ENCODE measurements at places on chromosomes 11 and 22. TPM values are rescaled to one million over a fixed set of nuclear protein-coding genes. Genes with fewer than 3 reads are reported as not detected.
A peak's percentile ranks its signal among the peaks of the same experiment; 100 is the strongest.

DNA sequence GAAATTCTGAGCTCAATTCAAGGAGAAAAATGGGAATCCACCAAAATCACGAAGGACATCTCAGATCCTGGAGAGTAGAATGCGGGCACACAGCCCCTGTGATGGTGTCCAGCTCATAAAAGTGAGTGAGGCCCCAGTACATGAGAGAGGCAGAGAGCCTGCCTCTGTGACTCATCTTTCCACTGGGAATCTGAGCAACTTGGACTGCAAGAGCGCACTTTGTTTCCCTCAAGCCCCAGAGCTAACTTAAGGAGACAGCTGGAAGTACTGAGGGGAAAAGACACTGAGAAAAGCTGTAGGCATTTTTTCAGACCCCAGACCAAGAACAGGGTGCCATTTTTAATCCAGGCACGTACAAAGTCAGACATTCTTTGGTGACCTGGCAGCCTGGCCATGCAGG is 273.7 kb downstream of the C11orf87 start:
- no peak for DNase-seq

- DNase-seq: peak; percentile 75
Observed at GRCh38 chr11:35427071-35427470, 7.7 kb upstream of the SLC1A2 start.

DNA sequence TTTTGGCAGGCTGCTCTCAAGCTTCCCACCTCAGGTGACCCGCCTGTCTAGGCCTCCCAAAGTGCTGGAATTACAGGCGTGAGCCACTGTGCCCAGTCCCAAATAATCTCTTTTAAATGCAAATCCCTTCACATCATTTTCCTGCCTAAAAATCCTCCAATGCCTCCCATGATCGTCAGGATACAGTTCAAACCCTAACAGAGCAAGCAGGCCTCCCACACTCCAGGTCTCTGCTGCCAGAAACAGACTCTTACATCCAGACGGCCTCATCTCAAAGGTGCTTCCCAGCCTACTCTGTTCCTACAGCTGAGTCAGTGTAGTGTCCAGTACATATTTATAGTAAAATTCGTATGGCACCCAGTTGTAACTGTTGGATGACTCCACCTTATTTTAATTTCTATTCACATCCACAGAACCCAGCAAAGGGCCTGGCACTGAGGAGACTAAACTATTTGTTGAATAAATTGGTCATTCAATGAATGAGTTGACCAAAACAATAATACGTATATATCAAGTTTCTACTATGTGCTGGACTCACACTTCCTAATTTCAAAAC is 8.2 kb downstream of the SIRT3 start:
- no peak for DNase-seq

DNA sequence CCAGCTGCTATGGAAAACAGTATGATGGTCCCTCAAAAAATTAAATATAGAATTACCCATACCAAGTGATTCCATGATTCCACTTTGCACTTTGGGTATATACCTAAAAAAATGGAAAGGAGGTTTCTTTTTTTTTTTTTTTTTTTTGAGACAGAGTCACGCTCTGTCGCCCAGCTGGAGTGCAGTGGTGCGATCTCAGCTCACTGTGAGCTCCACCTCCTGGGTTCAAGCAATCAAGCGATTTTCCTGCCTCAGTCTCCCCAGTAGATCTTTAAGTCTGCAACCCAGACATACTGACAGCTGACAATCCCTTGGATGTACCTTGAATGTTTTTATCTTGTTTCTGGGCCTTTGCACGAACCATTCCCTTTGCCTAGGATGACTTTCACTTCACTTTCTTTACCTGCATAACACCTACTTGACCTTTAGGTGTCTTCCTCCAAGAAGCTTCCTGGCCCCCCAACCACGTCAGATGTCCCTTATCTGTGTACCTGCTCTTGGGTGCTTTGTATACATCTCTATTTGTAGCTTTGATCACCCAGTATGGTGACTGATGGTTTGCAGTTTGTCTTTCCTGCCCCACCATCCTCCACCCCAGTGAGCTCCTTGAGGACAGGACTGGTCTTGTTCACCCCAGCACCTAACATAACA is 11.6 kb downstream of the UCP3 start:
- DNase-seq: no peak

DNA sequence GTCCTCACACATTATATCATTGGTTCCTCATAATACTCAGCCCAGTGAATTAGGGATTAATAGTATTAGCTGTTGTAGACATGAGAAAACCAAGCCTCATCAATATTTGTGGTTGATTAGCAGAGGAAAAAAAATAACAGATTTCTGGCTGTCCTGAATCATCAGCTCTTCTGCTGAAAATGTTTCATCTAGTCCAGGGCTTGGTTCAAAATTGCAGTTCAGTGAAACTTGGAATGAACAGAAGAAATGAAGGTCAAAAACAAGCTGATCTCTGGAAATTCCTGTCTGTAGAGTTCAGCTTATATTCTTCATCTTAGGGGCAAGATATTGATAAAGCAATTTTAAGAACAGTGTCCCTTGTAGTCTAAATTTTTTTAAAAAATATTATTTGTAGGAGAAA is 361.1 kb upstream of the CCDC179 start:
- DNase-seq: no peak

- DNase-seq: no peak
Observed at GRCh38 chr11:19541521-19542049, 171.1 kb upstream of the NAV2 start.

DNA sequence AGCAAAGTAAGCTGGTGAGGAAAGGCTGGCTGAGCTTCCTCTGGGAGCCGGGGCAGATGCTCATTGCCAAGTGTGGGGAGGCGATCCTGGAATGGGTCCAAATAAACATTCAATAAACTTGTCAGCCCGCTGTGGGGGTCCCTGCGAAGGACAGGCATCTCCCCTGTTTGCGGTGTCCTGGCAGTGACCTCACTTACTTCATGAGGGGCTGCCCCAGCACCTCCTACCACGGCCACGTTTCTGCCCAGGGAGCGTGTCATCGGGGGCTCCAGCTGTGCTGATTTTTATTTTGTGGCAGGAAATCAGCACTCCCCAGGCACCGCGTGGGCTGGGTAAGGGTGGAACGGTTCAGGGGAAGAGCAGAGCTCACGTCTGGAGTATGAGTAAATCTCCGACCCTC is 493.9 kb upstream of the B3GAT1 start:
- DNase-seq: no peak

DNA sequence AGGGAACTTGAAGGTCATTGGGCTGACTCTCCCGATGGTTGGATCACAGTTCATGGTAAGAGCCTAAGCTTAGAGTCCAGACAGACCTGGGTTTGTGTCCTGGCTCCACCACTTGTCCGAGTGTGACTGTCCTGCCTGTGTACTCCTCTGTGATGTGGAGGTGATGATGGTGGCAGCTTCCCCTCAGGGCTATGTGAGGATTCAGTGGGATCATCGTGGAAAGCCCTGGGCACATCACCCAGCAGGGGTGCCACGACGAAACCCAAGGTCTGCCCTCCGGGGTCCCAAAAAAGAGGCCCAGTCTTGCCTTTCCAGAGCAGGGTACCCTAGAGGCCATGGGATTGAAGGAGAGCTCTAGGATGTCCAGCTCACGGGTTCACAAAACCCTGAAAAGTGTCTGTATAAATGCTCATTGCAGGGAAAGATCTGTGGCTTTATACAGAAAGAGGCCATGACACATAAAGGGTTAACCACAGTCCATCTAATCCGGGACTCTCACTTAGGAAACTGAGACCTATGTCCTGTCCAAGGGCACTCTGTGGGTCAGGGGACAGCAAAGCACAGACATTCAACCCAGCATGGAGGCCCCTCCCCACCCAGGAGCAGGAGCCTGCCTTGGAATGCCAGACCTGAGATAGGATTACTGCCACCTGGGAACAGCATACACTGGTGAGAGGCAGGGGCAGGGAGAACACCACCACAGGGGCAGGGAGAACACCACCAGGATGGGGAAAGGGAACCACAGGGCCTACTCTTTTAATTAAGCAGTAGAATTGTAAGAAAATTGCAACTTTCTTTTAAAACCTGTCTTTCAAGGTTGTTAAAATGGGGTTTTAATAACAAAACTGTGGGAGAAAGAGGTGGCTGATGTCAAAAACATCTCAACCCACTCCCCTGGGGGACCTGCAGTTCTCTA is 51.3 kb downstream of the IGLL5 start:
- no peak for DNase-seq

- no peak for DNase-seq
Observed at GRCh38 chr11:72776844-72777754, 16.7 kb downstream of the STARD10 start.

DNA sequence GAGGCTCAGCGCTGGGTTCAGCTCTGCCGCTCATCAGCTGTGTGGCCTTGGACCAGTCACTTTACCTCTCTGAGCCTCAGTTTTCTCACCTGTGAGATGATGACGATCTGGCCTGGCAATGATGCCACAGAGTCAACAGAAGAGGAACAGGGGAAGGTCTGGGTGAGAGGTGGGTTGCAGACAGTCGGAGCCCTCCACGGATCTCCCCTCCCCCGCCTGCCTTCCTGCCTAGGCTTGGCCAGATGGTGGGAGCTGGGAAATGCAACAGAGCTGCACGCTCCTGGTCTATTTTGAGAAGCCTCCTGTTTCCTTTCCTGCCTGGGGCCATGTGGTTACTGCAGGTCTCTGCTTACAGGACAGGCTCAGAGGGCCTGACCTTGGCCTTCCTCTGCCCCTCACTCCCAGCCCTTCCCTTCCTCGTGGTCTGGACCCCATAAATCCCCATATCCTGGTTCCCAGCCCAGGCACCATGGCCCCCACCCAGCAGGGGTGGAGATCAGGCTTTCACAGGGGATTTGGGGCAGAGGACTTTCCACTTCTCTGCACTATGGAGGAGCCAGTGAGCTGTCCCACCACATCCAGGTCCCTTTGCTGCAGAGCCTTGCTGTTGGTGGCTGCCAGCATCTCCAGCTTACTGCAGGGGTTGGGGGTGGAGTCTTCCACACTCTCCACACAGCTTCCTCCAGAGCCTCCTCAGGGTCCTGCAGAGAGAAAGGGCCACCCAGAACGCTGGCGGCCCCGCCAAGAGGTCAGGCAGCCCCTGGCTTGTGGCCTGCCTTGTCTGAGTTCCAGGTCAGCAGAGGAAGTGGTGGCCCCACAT is 46.9 kb downstream of the C11orf96 start:
- peak; percentile 8 for DNase-seq

Gene CD3D
- not detected for total RNA-seq

Gene MS4A15
- not detected for total RNA-seq

Gene UPK3A
- 3.9 TPM for total RNA-seq
